ENCODE measurements at places on chromosomes 7 and 10.

DNA sequence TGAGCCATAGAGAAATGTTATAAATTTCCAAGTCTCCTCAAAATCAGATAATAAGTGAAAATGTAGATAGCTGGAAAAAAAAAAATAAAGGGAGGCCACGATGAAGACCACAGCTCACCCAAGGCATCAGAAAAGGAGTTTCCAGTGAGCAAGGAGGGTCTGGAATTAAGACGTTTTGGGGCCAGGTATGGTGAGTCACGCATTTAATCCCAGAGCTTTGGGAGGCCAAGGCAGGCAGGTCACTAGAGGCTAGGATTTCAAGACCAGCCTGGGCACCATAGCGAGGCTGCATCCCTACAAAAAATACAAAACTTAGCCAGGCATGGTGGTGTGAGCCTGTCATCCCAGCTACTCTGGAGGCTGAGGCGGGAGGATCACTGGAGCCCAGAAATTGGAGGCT lies 65.5 kb downstream of the ASB13 start:
- no peak for DNase-seq

- DNase-seq: no peak
These were observed 29.7 kb downstream of the ITGA8 start for GRCh38 chr10:15690031-15690430.

DNA sequence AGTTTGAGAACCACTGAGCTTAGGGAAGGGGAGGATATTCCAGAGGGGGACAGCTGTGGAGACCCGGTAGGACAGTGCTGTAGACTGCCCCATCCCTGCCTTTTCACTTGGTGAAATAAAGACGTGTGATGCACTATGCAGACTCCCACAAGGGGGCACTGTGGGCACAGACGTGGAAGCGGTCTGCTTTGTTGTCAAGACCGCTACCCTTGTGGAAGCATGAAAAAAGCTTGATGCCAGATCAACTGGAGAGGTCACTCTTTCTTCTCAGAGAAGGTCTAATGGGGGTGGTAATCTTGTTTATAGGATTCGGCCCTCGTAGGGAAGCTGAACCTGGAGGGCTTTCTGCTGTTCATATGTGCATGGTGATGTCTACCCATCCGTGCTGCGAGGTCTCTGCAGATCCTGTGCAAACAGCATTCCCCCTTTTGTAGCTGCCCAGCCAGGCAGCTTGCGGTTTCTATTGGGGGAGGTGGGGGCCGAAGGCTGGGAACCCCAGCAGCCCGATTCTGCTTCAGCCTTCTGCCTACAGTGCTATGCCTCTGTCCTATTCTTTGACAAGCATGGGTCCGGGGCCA lies 13.7 kb downstream of the RPS24 start:
- DNase-seq: peak; percentile 88

GRCh38 chr10:130193493-130194193 lies 57.5 kb downstream of the GLRX3 start:
- DNase-seq: no peak

GRCh38 chr7:129903935-129904334 lies 48.8 kb downstream of the UBE2H start:
- DNase-seq: no peak

DNA sequence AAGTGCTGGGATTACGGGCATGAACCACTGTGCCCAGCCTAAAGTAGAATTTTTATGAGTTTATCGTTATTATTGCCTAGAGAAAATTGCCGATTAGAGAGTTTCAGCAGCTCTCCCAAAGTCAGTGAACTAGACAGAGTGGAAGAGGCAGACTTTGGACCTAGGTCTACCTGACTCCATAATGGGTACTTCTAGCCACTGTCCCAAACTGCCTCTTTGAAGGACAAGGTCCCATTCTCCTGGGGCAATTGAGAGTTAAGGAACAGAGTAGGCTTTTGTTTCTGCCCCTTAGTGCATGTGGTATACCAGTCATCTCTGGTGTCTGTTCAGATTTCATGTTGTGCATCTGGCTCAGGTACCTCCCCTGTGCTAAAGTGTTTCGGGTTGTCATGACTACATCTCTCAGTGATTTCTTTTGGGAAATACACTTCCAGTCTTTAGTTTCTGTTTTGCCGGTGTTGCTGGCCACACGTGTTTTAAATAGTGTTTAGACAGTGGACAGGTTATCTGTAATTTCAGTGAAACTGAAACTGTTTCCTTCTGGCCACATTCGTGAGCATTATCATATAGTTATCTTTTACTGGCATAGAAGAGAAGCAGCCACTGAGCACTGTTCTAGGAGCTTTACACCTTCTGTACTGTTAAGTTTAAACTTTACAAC lies 4.7 kb downstream of the TMEM236 start:
- peak; percentile 24 for DNase-seq

- peak; percentile 48 for DNase-seq
These were observed 70.4 kb downstream of the PYROXD2 start for GRCh38 chr10:98344589-98345038.

DNA sequence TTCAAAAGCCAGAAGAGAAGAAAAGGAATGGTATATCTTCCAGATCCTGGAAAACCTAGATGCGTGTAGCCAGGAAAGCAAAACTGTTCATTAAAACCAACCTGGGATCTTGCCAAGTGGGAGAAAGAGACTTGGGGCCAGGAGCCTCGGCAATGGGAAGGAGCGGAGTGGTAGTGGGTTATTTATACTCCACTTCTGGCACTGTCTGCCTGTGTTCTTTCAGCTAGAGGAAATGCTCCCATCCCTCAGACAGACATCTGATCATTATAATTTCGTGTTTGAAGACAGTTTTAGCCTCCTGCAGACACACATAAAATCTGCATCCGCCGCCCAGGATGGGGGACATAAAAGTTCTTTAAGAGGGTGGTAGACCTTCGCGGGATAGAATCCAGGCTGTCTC lies 421.6 kb downstream of the RPS24 start:
- no peak for DNase-seq

- DNase-seq: no peak
These were observed 127.4 kb upstream of the EFCAB10 start for GRCh38 chr7:105708763-105709080.

DNA sequence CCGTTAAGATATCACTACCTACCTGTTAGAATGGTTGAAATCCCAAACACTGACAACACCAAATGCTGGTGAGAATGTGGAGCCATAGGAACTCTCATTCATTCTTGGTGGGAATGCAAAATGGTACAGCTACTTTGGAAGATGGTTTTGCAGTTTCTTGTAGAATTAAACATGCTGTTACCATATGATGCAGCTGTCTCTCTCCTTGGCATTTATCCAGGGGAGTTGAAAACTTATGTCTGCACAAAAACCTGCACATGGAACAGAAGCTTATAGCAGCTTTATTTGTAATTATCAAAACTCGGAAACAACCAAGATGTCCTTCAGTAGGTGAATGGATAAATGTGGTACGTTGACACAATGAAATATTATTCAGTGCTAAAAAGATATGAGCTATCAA lies 199.5 kb downstream of the BICC1 start:
- DNase-seq: no peak

GRCh38 chr7:123849855-123850254 lies 4.9 kb downstream of the HYAL4 start:
- no peak for DNase-seq

DNA sequence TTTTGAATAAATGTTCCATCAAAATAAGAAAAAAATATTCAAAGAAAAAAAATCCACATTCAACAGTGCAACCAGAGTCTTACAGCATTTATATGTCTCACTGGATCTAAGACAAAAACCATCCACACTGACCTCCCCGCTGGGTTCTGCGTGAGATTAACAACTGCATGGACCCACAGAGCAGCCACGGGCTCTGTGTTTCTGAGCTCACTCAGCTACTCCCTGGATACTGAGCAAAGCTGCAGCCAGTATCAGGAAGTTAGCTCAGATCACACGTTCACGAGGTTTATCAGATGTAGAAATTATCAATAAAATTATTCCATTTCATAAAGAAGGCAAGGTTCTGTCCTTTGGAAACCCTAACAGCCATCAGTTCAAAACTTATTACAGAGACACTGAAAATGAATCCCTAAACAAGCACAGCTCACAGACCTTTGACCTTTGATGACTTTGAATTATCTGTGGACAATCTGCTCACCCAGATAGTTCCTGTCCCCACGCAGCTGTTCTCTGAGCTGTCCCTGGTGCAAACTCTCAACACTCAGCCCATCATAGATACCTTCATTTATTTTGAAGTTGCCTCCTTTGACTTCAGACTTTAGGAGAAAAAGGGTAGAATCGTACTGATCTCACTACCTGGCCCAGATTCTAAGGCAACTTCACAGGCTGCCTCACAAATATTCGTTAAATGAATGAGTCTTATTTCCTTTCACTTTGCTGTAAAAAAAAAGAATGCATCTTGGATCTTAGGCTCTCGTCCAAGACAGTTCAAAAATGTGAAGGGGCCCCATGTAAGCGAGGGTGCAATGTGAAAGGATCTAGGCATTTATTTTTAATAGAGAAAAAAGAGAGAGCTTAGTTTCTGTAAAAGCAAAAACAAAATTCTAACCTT lies 67.7 kb upstream of the SVIL start:
- no peak for DNase-seq

- DNase-seq: no peak
These were observed 53.8 kb upstream of the EGR2 start for GRCh38 chr10:62869958-62870357.

DNA sequence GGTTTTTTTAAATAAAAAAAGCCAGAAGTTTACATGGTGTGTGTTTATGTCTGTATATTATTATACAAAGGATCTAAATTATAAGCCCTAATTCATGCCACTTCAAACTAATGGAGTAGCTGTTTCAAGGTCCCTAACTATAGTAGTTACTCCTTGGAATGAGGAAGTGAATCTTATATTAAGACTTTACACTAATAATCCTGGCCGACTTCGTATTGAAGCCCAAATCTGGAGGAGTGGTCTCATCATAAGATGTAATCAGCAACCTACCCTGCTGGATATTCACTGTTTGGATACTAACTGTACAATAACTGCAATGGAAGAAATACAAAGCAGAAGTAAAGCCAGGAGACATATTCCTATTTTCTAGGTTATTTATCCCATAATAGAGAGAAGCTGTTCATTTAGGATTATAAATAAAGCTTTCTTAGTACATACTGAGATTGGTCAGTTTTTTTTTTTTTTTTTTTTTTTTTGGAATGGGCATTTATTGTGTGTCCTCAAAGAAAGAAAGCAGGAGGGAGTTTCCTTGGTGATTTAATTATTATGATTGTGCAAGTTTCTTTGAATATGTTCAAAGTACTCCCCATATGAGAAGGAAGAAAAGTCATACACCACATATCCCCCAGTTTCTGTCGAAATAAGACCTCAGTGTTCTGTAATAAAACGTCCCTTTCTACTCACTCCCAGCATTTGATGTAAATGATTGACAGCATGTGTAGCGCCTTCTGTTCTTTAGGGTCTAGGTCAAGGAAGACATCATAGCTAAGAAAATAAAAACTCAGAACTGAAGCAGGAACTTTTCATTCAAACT lies 397.8 kb downstream of the EXOC4 start:
- peak; percentile 85 for DNase-seq

- DNase-seq: no peak
These were observed 88.8 kb upstream of the BTBD16 start for GRCh38 chr10:122182308-122182707.

DNA sequence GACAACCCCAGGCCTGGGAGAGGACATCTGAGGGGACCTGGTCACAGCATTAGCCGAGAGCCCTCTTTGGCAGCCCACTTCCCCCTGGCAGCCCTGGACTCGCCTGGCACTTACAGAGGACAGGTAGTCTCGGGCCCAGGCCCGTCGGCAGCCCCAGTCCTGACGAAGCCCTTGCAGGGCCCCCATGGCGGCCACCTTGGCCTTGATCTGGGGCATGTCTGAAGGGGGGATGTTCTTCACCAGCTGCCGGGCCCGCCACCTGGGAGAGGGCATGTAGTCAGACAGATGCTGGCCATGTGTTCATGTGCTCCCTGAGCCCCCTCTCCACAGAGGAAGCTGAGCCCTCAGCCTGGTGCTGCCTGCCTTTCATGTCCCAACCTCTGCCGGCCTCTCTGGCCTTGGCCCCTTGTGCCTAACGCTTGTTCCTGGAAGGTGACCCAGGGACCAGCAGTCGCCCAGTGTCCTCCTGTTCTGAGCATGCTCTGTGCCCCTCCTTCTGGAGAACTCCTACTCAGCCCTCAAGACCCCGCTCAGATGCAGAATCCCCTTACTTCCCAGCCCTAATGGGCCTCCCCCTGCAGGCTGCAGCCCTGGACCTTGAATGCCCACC lies 13.9 kb downstream of the MYO1G start:
- no peak for DNase-seq

DNA sequence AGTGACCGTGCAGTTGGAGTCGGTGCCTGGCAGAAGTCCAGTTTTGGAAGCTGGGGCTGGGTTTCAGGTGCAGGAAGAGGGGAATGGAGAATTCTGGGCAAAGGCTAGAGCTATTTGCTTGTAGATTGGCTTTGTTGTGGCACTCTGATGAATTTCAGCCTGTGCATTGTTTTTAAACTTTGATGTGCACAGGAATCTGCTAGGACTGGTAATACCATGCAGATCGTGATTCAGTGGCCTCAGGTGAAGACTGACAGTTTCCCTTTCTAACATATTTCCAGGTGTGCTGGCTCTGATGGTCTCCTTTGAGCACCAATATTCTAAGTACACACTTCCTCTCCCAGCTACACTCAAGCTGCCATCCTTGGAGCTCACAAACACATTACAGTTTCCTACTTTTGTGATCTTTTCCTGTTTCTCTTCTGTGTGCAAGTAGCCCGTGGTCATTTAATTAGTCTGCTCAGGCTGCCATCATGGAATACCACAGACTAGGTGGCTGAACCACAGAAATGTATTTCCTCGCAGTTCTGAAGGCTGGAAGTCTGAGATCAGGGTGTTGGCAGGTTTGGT lies 55.6 kb downstream of the NOC3L start:
- no peak for DNase-seq

DNA sequence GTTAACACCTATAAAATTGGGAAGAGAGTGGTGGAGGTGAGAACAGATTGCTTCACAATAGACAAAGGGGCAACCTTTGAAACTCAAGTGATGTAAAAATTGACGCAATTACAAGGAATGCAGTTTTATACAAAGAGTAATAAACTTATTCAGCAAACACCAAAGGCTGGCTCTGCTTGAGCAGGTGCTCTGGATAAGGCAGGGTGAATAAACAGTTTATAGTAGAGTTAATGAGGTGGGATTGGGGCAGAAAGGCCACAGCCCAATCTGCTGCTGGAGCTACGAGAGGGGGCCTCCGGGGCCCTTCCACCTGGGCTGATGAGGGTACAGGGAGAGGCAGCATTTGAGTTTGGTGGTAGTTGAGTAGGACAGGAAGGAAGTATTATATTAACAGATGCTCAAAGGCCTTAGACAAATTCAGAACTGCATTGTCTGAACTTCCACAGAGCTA lies 6.0 kb downstream of the MUC12 start:
- DNase-seq: no peak

DNA sequence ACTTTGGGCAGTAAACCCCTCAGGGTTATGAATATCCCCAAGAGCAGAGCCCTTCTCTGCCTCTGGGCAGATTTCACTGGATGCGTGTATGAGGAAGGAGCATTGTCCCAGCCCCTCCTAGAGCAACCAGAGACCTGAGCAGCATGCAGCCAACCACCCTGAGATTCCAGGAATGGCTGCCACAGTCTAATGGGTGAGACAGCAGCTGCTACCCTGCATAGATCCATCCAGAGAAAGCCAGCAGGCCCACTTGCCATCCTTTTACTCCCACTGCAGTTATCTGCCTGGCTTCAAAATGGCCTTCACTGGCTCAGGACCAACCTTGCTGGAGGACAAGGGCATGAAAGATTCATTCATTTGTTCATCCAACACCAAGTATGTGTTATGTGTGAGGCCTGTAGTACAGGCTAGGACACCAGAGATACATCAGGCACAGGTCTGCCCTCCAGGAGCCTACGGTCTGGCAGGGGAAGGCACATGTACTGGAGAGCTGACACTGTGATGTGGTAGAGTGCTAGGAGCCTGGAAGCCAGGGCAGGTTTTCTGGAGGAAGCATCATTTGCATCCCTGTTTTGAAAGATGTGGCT lies 26.2 kb upstream of the C10orf105 start:
- DNase-seq: no peak

- DNase-seq: no peak
These were observed 2.6 kb downstream of the HOXA9 start for GRCh38 chr7:27162561-27163287.
